Daoy (cell line): ENCODE measurements at places on chromosomes 13 and 19. TPM values are rescaled to one million over a fixed set of nuclear protein-coding genes. Genes with fewer than 3 reads are reported as not detected.

DNA sequence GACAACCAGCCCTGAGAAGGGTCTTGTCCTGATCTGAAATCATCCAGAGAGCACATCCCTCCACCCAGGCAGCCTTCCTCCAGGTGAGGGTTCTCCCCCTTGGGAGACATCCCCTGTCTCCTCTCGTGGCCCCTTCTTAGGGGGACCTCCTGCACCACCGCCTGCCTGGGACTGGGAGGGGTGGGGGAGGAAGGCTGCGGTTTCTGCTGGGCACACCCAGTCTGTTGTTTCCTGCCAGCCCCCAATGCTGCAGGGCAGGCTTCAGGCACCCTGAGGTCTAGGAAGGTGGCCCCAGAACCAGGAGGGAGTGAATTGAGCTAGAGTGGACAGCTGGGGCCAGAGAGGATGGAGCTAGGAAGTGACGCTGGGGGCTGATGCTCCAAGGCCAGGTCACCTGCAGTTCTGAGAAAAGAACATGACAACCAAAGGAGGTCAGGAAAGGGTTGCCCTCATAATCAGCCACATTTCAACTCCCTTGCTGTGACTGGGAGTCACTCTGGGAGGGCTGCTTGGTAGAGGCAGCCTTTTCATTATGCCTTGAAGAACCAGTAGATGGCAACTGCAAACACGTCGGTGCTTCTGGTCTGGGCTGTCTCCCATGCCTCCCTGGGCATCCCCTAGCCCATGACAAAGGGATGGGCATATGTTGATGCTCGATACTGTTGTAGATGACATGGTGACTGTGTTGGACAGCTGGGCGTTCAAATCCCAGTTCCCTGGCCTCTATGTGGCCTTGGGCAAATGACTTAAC, 1.4 kb downstream of the ARHGEF18 start:
- DNase-seq: no peak

- no peak for DNase-seq
Observed at GRCh38 chr13:104526561-104526960, 1460.3 kb upstream of the SLC10A2 start.

CEACAM3 gene
- not detected in 2 replicates for total RNA-seq

CBY2 gene
- total RNA-seq: not detected in 2 replicates

ANGPTL8 gene
- not detected in 2 replicates for total RNA-seq
